ENCODE measurements at places on chromosomes 6 and 20. TPM values are rescaled to one million over a fixed set of nuclear protein-coding genes. Genes with fewer than 3 reads are reported as not detected.

Gene HLA-DRB1
- 61.3 TPM for total RNA-seq

Gene RNF217
- total RNA-seq = 22.4 TPM

Gene MARCKS
- 365 TPM for total RNA-seq

Gene ADISSP
- total RNA-seq = 15.6 TPM

Gene TREM2
- 21.0 TPM for total RNA-seq

Gene CTCFL
- 0.20 TPM for total RNA-seq
